Right lung (tissue), 10 donors: ENCODE measurements at places on chromosomes 6 and 20. TPM values are rescaled to one million over a fixed set of nuclear protein-coding genes. Genes with fewer than 3 reads are reported as not detected.

GRCh38 chr6:111011360-111012142 is 29.7 kb downstream of the RPF2 start:
- no peak for DNase-seq

GRCh38 chr6:4225161-4225872 is 89.9 kb upstream of the ECI2 start:
- DNase-seq = no peak

CLIC5 gene
- 6.7 TPM for polyA plus RNA-seq

GRCh38 chr6:77019081-77019480 is 444.2 kb downstream of the HTR1B start:
- DNase-seq = no peak

DNA sequence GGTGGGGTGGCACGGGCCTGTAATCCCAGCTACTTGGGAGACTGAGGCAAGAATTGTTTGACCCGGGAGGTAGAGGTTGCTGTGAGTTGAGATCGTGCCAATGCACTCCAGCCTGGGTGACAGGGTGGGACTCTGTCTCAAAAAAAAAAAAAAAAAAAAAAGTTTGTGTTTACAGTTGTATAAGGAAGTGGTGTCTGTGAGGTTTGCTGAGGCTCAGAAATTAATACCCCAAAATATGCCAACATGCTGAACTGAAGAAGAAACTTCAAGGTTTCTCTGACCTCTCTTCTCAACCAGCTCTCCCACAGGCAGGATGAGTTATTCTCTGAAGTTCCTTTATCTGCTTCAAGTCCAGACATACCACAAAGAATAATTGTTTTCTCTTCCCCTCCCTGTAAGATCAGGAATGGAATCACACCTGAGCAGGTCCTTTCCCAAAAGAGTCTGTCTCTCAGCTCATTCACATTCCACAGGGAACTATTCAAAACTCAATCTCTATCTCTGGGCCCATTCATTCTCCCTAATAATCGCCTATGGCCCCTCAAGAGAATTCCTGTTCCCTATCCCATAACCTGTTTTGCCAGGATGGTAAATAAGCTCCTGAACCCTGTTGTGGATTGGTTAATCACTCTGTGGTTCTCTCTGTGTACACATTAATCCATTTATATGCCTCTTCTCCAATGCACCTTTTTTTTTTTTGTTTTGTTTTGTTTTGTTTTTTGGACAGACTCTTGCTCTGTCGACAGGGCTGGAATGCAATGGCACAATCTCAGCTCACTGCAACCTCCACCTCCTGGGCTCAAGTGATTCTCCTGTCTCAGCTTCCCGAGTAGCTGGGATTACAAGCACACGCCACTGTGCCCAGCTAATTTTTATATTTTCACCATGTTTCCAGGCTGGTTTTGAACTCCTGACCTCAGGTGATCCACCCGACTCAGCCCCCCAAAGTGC is 17.4 kb upstream of the KIFC1 start:
- no peak for DNase-seq

DNA sequence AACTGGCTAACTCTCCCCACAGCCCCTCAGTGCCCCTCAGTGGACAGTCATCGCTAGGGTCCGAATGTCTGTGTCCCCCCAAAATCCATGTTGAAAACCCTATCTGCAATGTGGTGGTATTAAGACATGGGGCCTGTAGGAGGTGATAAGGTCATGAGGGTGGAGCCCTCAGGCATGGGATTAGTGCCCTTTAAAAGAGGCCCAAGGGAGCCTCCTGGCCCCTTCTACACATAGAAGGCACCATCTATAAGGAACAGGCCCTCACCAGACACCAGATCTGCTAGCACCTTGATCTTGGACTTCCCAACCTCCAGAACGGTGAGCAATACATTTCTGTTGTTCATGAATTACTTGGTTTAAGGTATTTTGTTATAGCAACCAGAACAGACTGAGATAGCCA is 6.7 kb upstream of the TRAF3IP2 start:
- DNase-seq = no peak

GRCh38 chr6:43943781-43944250 is 173.8 kb downstream of the VEGFA start:
- DNase-seq = no peak

DNA sequence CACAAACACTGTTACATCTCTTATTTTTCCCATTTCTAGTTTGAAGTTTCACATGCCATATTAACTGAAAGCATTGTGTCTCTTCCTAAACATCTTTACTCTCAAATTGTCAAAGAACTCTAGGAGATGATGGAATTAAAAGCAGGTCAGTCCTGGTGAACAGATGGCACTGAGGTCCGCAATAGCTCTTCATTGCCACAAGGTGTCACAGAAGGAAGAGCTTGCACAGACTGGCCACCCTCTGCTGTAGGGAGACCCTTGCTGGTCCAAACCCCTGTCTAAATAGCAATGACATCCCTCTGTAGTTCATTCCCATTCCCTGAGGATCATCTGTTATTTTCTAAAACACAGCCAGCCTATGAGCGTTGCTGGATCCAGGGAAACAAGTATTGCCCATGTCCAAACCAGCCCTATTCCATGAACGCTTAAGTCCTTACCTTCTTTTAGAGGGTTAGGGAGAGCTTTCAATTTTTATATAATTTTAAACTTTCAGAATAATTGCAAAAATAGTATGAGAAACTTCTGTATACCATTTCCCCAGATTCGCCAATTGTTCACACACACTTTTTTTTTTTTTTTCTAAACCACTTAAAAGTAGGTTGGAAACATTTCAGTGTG is 10.1 kb upstream of the HDAC2 start:
- DNase-seq = no peak

DNA sequence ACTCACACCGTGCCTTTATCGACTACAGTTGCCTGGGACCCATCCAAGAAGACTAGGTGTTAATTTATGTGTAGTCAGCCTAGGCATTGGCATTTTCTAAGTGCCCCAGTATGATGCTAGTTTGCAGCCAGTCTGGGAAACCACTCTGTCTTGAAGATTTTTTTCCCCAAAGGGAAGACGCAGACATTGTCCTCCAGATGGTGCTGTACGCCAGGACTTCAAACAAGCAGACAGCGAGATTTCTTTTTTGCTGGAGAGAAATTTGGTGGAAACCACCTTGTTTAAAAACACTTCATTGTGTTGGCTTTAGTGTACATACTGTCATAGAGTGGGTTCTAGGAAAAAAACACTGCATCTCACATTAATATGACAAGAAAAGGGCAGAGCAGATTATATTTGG is 30.0 kb downstream of the ALDH5A1 start:
- no peak for DNase-seq

GSTA2 gene
- polyA plus RNA-seq = not detected

DNA sequence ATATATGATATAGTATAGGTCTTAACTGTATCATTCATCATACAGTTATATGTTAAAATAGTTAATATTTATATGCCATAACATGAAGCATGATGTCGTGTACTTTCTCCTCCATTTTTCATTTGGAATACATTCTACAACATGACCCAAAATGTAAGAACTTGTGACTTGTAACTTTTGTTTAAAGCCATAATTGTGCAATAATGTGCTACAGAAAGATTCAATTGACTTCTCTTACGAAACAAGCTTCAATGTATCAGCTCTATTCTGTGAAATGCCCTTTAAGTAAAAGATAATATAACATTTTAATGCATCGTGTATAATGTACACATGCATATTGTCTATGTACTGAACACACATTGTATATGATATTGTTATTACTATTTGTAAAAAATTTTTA is 76.7 kb upstream of the FABP7 start:
- no peak for DNase-seq

DNA sequence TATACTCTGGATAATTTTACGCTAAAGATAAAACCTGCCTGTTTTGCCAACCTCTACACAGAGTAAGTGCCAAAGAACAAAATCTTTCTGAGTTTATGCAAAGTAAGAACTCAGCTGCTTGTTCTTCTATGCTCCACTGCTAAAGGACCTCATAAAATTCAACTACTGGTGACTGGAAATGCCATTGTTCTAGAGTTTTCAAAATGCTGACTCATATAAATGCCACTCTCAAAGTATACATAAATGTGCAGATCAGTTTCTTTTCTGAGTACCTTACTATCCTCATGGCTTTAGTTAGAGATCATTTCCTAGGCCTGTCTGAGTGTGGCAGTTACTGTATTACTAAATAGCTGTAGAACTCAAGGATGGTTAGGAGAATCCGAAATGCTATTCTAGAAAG is 45.6 kb downstream of the LYRM4 start:
- DNase-seq = no peak

C6orf132 gene
- 2.9 TPM for polyA plus RNA-seq

SPTLC3 gene
- 13.4 TPM for polyA plus RNA-seq

- DNase-seq = no peak
These were observed 37.8 kb downstream of the ZHX3 start for GRCh38 chr20:41279546-41280225.

DNA sequence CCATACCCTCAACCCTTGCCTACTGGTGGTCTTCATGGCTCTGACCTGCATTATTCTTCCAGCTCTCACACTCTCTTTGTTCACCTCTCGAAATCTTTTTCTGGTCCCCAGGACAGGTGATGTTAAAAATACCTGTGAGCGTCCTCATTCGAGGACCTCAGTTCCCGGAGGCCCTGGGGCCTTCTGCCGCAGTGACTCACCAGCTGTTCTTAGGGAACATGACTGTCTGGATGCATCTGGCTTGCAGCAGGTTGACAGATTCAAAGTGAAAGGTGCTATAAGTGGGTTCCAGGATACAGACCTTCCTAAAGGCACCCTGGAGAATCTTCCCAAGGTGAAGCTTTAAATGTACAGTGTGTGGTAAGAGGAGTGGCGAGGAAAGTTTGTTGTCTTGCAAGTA is 210.4 kb upstream of the KCNG1 start:
- no peak for DNase-seq

DNA sequence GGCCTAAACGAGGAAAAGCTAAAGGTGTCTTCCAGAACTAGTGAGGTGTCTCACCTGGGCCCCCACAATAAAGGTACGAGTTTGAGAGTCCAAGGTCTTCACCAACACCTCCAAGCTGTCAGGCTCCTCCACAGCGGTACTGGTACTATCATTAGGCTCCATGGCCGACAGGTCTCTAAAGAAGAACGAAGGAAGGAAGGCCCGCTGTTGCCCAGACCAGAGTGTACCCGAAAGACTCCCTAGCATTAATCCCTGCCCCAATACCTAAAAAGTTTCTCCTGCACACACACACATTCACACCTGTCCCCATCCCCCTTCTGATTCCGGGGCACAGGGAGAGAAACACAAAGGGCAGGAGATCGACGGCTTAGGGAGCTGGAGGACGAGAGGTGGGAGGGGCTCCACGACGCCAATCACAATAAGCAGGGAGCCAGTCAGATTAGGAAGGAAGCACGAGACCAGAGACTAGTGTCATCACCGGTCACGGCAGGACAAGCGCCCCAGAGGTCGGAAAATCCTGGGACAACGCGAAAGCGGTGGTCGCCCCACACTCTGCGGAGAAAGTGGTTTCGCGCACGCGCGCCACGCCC is 764 bp downstream of the BAG6 start:
- DNase-seq = no peak

DNA sequence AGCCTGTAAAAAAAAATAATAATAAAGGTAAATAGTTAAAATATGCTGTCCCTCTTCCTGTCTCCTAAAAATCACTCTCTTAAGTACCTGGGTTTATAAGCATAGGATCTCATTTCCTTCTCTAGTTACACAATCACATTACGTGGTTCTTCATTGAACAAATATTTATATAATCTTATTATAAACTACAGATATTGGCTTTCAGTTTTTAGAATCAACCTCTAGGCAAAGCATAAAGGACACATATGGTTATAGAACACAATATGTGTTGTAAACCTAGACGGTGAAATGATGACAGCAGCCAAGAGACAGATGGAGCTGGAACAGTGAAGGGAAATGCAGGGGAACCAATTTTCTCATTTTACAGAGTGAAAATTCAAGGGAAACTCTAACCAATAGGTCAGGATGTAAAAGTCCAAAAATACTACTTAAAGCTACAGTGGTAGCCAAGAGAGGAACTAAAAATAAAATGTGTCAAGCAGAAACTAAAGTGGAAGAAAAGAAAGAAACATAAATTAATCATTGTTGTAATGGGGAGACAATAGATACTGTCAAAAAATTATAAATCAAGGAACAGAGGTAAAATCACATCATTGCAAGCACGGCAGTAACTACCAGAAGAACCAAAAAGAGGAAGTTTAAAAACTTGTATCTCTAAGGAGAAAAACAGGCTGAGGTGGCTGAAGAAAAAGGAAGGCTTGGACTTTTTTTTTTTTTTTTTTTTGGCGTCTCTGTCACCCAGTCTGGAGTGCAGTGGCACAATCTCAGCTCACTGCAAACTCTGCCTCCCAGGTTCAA is 82.8 kb upstream of the CDYL start:
- no peak for DNase-seq

DNA sequence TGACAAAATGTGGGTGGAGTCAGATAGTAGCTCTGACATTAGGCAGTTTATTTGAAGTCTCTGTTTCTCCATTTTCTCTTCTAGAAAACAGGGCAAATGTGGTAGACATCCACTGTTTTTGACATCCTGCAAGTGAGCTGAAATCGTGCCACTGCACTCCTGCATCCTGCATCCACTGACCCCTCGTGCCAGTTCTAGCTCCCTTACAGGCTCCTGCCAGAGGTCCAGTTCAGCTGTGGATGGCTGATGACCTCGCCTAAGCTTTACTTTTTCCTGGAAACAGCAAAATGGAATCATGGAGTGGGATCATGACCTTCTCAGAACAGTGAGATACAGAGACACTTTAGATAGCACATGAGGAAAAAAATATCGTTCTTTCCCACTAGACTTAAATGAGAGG is 58.5 kb downstream of the TULP4 start:
- no peak for DNase-seq

- DNase-seq = no peak
These were observed 163.2 kb upstream of the BTBD3 start for GRCh38 chr20:11754451-11754850.

DNA sequence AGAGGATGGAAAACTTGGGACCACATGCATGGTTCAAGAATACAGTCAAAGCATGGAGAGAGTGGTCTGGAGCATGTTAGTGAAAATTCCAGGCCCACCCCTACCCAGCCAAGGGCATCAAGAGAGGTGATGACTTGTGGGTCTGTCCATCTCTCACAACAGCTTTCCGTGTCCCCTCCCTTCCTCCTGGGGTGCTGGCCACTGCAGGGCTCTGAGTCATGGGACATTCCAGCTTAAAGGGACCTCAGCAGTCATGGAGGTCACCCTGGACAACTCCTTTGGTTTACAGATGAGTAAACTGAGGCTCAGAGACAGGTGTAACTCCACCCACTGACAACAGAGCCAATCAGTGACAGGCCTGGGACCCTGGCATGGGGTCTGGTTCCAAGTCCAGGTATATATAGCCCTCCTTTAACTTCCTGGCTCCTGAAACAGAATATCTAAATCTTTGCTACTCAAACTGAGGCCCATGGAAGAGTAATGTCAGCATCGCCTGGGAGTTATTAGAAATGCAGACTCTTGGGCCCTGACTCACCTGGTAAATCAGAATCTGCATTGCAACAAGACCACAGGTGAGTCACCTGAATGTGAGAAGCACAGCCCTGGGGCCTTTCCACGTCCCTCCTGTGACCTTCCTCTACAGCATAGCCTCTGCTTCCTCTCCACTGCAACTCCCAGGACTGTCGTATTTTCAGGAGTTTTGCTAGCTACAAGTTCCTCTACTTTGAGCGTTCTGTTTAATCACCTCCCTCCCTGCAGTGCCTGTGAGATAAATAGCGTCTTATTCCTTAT is 170.2 kb downstream of the ZDHHC14 start:
- no peak for DNase-seq
